AG08395 (cell line): ENCODE measurements at places on chromosomes 2 and 18.

- no peak for DNase-seq
Measured at GRCh38 chr2:238015705-238016104, 45.1 kb upstream of the SCLY start.

GRCh38 chr2:178227187-178227586, 32.9 kb downstream of the OSBPL6 start:
- DNase-seq, result peak; percentile 30

GRCh38 chr2:174632841-174633622, 35.4 kb upstream of the WIPF1 start:
- no peak for DNase-seq

DNA sequence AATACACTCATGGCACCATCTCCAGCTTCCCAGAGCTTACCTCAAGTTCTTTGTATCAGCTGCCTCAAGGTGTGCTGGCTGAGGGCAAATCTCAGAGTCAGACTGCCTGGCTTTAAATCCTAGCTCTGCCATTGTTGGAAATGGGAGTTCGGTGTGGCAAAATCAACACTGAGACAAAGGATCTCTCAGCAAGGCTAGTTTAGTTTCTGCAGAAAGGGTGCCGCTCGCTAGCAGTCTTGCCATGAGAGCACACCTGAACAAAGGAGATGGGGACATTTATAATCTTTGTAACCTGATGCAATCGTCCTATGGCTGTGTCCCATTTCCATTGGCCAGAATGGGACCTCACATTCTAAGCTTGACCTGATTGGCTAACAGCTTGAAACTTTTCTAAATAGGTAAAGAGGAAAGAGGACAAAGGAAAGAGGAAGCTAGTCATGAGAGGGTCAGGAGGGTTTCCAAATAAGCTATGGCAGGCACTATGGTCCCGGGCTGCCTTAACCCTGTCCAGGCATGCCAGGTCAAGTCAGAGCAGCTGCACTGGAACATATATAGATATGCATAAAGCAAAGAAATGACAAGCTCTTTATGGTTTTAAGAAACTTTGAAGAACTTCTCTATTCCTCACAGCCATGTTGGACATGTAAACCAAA, 4.3 kb upstream of the UBE2F start:
- DNase-seq, result no peak

DNA sequence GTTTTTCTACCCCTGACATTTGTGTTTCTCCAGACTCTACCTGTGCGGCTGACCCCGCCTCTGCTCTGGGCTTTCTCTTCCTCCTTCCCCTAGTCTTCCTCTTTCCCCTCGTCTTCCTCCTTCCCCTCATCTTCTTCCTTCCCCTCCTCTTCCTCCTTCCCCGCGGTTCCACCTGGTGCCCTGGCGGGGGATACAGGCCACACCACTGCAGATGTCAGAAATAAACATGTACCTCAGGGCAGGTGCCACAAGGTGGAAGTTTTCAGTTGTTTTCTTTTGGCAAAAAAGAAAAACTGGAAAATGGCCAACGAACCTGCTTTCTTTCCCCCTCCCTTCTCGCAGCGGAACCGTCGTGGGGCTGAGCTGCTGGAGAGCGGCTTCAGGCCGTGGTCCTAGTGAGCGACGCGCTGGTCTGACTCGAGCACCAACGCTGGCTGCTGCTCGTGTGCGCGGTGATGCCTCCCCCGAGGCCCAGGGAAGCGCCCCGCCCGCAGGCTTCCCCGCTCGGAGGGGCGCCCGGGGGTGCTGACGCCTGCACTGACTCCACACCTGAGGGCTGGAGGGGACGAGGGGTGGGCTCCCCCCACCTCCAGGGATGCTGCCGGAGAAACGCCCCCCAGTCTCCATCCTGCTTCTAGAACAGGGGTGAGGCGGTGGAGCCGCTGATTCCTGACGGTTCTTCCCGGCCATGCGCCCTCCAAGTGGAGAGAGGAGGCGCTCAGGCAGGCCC, 83.7 kb upstream of the ZNF516 start:
- no peak for DNase-seq

GRCh38 chr2:162768656-162769055, 69.9 kb downstream of the KCNH7 start:
- no peak for DNase-seq

GRCh38 chr2:38079116-38080052, 3.4 kb upstream of the CYP1B1 start:
- DNase-seq, result no peak

DNA sequence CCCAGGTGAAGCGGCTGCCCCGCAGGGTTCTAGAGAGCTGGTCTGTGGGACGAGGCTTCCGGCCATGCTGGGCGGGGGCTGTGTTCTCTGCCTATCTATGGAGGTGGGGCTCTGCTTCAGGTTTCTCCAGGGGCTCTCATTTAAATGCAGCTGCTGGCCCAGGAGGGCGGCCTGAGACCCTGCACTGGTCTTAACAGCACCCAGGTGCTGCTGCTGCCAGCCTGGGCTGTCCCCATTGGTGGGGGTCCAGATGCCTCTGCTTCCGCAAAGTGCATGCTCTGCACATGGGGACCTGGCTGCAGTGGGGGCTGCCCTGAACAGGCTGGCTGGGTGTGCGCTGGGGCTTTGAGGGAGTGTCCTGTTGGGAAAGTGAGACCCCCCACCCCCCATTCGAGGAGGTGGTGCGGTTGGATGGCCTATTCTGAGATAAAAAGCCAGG, 29.7 kb upstream of the ALLC start:
- no peak for DNase-seq

DNA sequence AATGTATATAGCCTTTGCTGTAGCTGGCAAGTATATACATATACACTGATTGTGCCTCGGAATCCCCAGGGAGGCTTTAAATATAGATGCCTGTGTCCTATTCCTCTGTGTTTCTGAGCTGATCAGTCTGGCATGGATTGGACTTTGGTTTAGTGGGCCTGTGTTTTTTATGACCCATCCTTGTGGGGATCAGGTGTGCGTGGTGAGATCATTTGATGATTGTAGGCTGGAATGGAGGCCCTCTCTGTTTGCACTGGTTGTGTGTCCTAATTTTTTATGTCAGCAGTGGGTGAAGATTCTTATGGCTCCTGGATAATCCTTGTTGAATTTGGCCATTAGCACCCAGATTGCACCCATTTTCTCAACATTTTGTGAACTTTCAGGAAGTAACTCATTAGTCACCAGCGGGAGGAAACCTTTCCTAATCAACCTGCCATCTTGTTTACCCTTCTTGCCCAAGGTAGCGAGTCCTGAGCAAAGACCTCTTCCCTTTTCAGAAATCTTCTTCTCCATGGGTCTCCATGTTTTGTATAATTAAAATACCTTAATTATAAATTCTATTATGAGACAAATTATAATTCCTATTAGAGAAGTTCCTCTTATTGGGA, 75.8 kb downstream of the UGGT1 start:
- no peak for DNase-seq

GRCh38 chr2:122643725-122644329, 888.4 kb downstream of the TSN start:
- DNase-seq, result peak; percentile 54

DNA sequence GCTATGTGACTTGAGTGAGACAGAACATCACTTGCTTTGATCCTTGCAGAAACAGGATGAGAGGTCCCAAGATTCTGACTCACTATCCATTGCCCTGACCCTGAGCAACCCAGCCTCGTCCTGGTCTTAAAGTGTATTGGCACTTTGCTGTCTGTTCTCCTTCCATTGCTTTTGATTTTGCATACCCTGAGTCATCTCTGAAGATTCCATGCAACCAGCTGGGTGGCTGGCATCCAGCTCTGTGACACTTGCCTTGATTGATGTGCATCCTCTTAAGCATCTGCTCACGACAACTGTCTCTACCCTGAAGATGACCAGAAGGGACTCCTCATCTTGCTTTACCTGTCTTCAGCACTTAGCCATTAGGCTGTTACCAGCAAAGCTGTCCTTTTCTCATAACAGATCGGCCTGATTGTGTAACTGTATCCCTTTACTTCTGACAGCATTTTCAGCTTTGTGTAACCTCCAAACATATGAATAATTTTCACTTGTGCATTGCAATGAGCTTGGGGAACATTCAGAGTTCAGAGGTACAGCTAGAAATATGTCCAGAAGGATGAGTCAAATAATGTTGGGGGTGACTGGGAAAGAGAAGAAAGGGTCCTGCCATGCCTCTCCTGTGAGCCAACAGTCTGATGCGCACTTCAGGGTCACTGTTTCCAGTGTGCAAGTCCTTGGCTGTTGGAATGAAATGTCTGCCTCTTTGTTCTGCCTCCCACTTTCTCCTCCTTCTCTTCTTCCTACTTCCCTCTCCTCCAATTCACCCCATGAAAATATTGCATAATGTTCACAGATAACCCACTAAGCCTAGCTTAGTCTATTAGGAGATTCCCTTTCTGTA, 249.7 kb upstream of the OSR1 start:
- peak; percentile 78 for DNase-seq

DNA sequence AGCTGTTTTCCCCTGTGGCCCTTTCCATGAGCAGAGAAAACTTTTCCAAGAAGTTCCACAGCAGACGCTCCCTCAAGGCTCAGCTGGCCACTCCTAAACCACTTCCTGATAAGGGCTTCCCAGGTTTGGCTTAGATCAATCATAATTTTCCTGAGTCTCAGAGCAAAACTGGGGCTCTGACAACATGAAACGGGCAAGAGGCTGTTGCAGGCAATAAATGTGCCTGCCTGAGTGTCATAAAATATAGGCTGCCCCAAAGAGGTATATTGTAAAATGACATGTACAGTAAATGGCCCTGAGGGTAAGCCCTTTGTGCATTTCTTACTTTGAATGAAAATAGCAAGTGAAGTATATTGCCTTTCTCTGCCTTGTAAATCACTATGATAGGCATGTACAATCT, 105.6 kb upstream of the UXS1 start:
- DNase-seq, result no peak

DNA sequence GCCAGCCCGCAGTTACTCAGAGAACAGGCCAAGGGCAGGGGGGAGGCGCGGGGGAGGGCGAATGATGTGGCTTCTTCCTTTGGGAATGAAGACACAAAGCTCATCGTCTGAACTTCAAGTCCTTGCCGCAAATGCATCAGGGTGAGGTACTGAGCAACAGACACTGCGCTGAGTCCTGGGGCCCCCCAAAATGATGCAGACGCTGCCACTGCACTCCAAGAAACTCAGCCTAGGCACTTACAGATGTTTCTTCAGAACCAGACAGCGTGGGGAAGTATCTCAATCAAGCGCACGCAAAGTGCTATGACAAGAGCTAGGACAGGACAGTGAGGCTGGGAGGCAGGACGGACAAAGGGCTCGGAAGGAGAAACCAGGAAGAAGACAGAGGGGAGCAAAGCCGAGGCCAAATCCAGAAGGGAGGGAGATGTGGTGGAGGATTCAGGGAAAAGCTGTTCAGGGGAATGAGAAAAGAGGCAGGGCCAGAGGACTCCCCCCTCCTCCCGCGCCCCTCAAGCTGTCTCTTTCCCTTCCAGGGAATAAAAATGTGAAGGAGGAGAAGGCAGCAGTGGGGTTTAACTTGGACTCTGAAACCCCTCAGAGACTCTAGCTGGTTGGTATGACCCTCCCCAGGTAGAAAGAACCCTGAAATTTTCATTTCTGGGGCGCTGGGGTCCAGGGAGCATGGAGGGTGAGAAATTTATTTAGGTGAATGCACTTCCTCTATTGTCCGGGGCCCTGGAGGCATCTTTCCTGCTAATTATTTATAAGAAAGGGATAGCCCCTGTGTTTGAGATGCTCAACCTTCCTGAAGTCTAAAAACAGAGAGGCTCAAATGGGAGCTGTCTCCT, 34.9 kb downstream of the CIB4 start:
- no peak for DNase-seq

GRCh38 chr18:74861154-74861553, 263.5 kb downstream of the ZNF407 start:
- no peak for DNase-seq

- DNase-seq, result no peak
Measured at GRCh38 chr2:55807900-55808299, 114.3 kb upstream of the PNPT1 start.

- no peak for DNase-seq
Measured at GRCh38 chr2:156340377-156340776, 7.9 kb upstream of the NR4A2 start.

- DNase-seq, result no peak
Measured at GRCh38 chr18:23260926-23261590, 125.8 kb downstream of the CABLES1 start.

GRCh38 chr2:140654565-140654964, 1476.3 kb downstream of the LRP1B start:
- DNase-seq, result no peak

GRCh38 chr2:142865924-142866323, 11.5 kb upstream of the KYNU start:
- DNase-seq, result no peak

GRCh38 chr18:35572644-35573043, 8.9 kb upstream of the GALNT1 start:
- DNase-seq, result no peak

GRCh38 chr2:26598336-26598995, 42.7 kb downstream of the CIB4 start:
- DNase-seq, result no peak

DNA sequence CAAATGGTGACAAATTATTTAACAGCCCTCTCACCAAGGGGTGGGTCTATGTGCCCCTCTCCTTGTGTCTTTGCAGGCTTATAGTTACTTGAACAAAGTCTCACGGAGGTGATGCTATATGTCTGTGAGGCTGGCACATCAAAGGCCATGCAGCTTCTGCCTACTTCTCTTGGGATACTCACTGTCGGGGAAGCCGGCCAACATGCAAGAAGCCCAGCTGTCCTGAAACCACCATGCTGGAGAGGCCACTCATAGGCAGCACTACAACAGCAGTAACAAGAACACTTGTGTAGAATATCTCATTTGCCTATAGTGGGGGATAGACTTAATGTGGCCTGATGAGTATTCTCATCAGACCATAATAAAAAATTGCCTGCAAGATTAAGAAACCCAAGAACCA, 233.7 kb upstream of the NCKAP5 start:
- DNase-seq, result no peak

- no peak for DNase-seq
Measured at GRCh38 chr2:188345020-188345419, 53.3 kb downstream of the GULP1 start.

- DNase-seq, result no peak
Measured at GRCh38 chr18:31325051-31325450, 7.1 kb downstream of the DSG1 start.

- no peak for DNase-seq
Measured at GRCh38 chr2:12465631-12466135, 251.1 kb upstream of the TRIB2 start.

GRCh38 chr2:217934321-217935131, 68.3 kb downstream of the TNS1 start:
- peak; percentile 95 for DNase-seq
